ENCODE measurements at places on chromosomes 5 and 9.
A peak's percentile ranks its signal among the peaks of the same experiment; 100 is the strongest.

DNA sequence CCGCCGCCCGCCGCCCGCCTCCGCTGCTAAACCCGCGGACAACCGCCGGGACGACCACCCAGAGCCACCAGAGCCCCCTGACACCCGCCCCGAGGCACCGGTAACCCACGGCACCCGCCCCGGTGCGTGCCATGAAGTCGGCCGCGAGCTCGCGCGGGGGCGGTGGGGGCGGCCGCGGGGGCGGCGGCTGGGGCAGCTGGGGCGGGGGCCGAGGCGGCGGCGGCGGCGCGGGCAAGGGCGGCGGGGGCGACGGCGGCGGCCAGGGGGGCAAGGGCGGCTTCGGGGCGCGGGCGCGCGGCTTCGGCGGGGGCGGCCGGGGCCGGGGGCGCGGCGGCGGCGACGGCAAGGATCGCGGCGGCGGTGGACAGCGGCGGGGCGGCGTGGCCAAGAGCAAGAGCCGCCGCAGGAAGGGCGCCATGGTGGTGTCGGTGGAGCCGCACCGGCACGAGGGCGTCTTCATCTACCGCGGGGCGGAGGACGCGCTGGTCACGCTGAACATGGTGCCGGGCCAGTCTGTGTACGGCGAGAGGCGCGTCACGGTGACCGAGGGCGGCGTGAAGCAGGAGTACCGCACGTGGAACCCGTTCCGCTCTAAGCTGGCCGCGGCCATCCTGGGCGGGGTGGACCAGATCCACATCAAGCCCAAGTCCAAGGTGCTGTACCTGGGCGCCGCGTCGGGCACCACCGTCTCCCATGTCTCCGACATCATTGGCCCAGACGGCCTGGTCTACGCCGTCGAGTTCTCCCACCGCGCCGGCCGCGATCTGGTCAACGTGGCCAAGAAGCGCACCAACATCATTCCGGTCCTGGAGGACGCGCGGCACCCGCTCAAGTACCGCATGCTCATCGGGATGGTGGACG lies 499 bp downstream of the FBLL1 start:
- DNase-seq: no peak

DNA sequence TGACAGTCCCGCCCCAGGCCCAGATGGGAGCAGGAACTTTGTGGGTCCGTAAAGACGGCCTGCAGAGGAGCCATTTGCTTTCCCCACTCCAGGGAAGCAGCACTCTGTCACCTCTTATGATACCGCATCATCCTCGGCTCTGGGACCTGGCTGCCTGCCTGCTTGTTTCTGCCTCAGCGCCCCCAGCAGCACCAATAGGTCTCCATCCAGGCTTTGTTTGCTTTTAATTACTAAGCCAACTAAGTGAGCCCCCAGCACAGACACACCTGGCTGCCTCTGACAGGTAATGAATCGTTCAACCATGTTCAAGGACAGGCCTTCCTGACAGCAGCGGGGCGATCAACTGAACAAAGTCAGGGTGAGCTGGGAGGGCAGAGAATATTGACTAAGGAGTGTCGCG lies 141.4 kb downstream of the C5orf15 start:
- no peak for DNase-seq

GRCh38 chr5:10648806-10649665 lies 85.2 kb downstream of the ANKRD33B start:
- no peak for DNase-seq

DNA sequence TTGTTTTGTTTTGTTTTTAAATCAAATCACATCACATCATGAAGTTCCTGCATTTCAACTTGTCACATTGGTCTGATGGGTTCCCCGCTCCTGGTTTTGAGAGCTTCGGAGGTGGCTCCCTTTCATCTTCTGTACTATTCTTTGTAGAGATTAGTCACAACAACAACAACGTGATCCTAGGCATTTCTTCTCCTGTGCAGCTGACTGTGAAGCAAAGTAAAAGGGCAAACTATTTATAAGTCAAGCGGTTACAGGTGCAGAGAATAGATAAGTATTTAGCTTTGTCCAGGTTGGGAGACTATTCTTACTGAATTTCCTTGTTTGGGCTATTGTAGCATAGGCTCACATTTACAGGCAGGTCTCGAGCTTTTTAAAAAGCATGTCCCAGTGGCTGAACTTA lies 197.7 kb upstream of the CDKN2B start:
- DNase-seq: no peak

- DNase-seq: peak; percentile 73
Observed at GRCh38 chr9:127524373-127524772, 73.1 kb downstream of the LRSAM1 start.

GRCh38 chr9:131709771-131710431 lies 30.0 kb downstream of the RAPGEF1 start:
- DNase-seq: peak; percentile 50

- DNase-seq: no peak
Observed at GRCh38 chr5:154653418-154653763, 101.8 kb upstream of the LARP1 start.

- DNase-seq: no peak
Observed at GRCh38 chr9:18347386-18348082, 126.4 kb upstream of the ADAMTSL1 start.

- DNase-seq: no peak
Observed at GRCh38 chr5:99320436-99320835, 391.6 kb upstream of the CHD1 start.

GRCh38 chr9:135120249-135120648 lies 32.8 kb downstream of the OLFM1 start:
- no peak for DNase-seq

- DNase-seq: no peak
Observed at GRCh38 chr5:177453852-177454396, 7.3 kb downstream of the PRR7 start.

DNA sequence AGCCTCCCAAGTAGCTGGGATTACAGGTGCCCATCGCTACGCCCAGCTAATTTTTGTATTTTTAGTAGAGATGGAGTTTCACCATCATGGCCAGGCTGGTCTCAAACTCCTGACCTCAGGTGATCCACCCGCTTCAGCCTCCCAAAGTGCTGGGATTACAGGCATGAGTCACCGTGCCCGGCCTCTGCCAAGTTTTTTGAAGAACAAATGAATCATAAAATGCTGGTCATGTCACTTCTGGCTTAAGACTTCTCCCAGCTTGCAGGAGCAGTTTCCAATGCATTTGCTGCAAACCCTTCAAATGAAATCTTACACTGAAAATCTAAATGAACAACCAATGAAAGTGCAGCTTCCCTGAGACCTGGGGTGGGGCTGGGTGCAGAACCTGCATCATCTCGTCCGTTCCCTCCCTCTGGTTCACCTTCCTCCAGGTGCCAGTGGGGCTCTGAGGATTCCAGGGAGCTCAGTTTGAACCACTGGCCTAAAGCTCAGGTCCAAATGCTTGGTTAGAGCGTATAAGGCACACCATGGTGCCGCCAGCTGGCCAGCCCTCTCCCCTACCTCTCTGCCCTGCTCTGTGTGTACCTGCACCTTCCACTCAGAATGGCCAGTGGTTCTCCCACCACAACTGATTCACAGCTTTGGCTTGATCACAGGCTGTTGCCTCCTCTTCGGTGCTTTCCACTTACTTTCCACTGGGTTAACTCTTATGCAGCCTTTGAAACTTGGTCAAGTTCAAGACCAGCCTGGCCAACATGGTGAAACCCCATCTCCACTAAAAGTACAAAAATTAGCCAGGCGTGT lies 39.8 kb upstream of the FUBP3 start:
- peak; percentile 73 for DNase-seq

DNA sequence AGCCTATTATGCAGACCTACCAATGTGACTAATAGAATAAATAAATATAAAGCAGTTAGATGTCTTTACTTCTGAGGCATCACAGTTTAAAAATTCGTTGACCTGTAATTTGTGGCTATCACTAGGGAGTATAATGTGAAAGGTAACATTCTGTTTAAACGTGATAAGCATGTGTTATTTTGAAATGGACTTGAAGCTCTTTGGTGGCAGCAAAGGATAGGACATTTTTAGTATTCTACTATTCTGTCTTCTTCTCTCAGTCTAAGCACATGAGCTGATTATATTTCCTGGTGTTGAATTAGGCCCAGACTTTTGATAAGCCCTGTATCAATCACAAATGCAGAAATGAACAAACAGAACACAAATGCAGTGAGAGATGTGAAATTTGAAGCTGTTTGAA lies 974.0 kb upstream of the CDH10 start:
- no peak for DNase-seq

- no peak for DNase-seq
Observed at GRCh38 chr5:31380049-31380448, 151.8 kb downstream of the DROSHA start.

DNA sequence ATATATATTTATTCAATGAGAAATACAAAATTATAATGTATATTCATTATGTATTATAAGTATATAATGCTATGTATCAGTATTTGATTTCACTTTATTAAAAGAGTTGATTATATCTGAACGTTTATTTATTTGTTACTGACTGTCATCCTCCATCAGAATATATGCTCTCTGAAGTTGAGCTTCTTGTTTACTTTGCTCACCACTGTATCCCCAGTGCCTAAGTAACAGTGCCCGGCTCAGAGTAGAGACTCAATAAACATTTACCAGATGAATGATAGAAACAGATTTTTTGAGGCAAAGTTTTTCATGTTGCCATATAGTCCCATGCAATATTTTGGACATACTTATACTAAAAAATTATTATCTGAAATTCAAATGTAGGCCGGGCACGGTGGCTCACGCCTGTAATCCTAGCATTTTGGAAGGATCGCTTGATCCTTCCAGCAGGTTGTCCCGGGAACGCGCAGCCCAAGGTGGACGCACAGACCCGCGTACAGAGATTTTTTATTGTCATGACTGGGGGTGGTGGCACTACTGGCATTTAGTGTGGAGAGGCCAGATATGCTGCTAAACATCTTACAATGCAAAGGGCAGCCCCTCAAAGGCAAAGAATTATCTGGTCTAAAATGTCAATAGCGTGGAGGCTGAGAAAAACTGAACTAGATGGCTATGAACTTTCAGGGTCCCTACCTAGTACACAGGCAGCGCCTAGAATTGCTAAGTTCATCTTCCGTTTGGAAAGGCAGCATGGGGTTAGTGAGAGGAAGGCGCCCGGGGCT lies 761 bp upstream of the DNAJC25 start:
- DNase-seq: no peak

DNA sequence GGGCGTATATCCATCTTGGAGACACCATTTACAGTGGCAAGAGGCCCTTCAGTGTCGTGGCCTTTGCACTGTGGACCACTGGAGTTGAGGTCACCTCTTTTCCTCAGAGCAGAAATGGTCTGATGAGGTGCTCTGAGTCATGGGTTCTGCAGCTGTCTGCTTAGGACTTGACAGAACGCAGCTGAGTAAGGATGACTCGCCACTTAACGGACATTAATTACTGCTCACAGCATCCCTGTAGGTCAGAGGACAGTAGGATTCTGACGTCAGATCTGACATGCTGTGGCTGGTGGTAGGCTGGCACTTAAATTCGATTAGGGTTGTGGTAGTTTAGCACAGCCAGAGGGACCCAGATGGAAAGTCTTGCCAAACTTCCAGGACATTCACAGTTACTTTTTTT lies 479.4 kb downstream of the DMAC1 start:
- peak; percentile 96 for DNase-seq

GRCh38 chr5:176743136-176743861 lies 67.1 kb upstream of the UNC5A start:
- no peak for DNase-seq

GRCh38 chr5:143445776-143446175 lies 42.3 kb upstream of the NR3C1 start:
- no peak for DNase-seq

DNA sequence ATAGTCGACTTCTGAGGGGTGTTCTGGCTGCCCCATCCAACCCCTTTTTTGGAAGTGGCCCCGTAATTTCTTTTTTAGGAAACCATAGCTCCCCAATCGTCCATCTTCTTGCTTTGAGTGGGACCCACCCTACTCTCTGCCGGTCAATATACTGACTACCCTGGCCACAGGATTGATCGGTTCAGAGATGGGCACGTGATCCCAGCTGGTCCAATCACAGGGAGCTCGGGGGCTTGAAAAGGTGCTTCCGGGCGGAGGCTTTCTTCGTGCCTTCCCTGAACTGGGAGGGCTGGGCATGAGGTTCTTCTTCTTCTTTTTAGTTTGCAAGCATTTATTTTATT lies 78.7 kb upstream of the SH3PXD2B start:
- no peak for DNase-seq

- no peak for DNase-seq
Observed at GRCh38 chr5:65307931-65308330, 173.8 kb downstream of the ADAMTS6 start.

GRCh38 chr9:96621618-96622017 lies 2.0 kb upstream of the CDC14B start:
- DNase-seq: peak; percentile 30

- DNase-seq: no peak
Observed at GRCh38 chr5:94312298-94312697, 306.1 kb downstream of the KIAA0825 start.

DNA sequence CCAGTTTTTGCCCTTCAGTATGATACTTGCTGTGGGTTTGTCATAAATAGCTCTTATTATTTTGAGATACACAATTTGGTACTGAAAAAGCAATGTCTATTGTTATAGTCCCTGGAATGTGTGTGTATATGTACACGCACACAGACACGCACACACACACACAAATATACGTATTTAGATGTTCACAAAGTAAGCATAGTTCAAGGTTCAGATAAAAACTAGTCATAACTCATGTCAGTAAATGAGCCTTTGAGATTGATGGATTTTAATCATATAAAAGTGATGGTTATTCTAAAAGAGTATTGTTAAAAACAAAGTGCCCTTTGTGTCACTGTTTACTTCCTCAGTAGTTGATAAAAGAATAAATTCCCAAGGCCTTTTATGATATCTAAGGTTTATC lies 147.3 kb downstream of the PARP8 start:
- DNase-seq: no peak

GRCh38 chr5:135332519-135333150 lies 66.4 kb downstream of the MACROH2A1 start:
- DNase-seq: peak; percentile 83

- no peak for DNase-seq
Observed at GRCh38 chr5:2871282-2871681, 119.8 kb upstream of the IRX2 start.

DNA sequence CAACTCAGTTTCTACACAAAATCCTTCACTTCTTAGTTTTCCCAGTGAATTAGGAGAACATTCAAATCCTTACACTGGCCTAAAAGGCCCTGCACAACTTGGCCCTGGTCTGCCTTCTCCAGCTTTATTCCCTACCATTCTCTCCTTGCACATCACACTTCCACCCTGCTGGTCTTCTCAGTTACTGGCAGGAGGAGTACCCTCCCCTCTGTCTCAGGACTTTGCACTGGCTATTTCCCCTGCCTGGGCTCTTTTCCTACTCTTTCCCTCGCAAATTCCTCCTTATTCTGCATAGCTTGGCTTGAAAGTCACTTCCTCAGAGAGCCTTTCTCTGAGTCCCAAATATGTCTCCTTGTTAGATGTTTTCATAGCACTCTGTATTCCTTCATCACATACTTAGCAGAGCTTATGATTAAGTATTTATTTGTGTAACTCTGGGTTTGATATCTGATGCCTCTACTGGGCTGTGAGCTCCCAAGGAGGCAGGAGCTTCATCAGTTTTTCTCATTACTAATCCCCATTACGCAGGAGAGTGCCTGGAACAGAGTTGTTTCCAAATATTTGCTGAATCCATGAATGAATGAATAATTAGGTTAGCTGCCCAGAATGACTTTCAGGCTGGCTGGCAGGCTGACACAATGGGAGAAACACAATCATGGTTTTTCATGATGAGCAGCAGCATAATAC lies 159.8 kb upstream of the KLF9 start:
- no peak for DNase-seq

Data from ELR (cell line).